NCI-H1092 (cell line): ENCODE measurements at places on chromosomes 6 and 20.

DNA sequence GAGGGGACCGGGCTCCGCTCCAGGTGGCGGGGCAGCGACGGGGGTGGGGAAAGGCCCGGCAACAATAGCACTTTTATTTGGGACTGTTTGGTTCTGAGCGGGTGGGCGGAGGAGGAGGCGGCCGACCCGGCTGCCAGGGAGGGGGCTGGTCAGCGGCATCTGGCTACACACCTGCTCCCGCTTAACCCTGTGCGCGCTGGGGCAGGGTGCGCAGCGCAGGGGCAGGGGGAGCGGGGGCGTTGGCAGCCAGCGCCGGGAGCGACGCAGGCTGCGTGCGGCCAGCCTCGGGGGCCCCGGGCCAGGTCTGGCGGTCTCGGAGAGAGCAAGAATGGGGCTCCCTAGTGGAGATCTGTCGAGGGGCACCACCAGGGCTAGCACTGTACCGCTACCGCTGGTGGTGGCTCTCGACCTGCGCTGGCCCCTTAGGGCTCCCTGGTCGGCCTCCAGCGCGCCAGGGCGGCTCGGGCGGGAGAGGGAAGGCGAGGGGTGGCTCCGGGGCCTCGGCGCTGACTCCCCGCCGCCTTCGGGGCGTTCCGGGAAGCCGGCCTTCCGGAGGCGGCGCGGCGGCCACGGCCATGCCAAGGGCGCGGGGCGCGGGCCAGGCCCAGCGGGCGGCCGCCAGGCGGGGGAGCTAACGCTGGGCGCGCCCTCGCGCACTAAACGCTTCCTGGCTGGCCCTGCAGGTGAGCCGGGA, 92.4 kb downstream of the NCR2 start:
- DNase-seq, result peak; percentile 25

DNA sequence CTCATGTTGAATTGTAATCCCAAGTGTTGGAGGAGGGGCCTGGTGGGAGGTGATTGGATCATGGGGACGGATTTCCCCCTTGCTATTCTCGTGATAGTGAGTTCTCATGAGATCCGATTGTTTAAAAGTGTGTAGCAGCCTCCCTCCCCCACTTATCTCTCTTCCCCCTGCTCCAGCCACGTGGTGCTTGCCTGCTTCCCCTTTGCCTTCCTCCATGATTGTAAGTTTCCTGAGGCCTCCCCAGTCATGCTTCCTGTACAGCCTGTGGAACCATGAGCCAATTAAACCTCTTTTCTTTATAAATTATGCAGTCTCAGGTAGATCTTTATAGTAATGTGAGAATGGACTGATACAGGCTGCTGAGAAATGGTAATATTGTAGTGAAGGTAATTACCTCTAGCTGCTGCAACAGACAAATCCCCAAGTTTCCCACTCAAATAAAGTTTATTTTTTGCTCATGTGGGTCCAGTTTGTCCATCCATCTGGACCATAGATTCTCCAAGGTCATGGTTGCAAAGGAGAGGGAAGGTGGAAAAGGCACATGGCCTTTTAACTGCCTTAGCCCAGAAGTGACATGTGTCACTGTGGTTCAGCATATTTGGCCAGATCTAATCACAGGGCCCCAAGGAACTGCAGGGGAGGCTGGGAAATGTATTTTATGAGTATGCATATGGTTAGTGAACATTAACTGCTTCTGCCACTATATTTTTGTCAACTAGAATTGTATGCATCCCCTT, 89.2 kb downstream of the TRMT11 start:
- no peak for DNase-seq

DNA sequence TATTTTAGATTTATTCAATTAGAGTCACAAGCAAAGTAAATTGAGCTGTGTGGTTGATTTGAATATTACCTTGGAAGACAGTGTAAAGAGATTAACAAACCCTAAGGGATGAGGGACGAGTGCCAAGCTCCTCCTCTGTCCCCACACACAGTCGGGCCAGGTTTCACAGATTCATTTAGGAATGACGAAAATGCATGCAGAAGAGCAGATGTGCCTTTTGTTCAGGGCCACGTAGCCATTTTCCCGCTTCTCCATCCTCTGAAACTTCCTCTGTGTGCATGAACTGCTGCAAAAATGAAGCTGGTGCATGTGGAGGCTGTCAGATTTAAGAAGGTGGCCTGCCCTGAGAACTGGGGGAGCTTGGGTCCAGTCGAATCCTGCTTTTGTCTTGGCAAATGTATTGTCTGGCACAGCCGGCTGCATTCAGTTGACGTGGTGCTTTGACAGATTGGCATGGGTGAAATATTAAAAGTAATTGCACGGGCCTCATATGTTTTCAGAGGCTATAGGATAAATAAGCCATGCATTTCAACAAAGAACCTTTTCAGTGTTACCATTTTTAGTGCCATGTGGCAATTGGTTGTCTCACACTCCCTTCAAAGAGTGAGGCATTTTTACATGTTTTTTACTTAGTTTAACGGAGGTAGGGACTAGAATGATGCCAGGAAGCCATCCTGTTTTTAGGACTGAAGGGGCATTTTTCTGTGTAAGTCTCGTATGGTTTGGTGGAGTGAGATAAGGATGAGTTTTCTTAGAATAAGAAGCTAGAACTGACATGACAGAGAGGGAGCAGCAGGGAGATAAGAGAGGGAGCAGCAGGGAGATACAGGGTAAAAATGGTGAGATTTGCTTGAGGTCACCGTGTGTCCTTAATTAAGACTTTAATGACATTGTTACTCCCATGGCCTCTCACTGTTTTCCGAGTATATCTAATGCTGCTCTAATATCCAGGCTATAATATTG, 361.1 kb downstream of the NRN1 start:
- no peak for DNase-seq

DNA sequence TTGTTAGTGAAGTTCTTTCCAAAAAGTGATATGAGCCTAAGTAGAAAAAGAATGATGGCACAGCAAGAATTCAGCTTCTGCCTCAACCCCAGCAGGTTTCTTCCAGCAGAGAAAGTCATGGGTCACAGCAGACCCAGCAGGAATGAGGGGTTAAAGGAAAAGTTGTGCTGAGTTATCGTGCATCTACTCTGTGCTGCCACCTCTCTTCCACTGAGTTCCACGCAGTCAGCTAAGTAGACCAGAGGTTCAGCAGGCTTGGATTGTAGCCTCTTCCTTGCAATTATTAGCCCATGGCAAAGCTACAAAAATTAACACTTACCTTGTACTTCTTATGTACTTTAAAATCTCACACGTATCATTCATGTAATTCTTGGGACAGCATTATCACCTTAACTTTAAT, 510.8 kb downstream of the PTPRT start:
- no peak for DNase-seq

DNA sequence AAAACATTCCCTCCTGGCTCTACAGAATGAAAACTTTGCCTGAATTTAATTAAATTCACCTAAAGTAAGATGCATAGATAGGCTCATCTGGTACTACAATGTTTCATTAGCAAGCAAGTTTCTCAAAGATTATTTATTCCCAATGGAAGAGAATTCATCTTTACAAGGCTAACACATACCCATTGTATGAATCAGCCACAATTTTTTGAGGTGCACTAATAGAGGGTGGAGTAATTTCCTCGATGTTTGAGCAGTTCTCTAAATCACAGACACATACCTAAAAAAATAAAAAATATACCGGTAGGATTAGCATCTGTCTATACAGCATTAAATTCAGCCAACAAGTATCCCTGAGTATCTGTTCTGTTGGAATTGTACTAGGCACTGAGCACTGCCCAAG, 32.7 kb downstream of the ROS1 start:
- DNase-seq, result no peak

- DNase-seq, result no peak
These were observed 171.3 kb upstream of the KCNK16 start for GRCh38 chr6:39493777-39494176.

DNA sequence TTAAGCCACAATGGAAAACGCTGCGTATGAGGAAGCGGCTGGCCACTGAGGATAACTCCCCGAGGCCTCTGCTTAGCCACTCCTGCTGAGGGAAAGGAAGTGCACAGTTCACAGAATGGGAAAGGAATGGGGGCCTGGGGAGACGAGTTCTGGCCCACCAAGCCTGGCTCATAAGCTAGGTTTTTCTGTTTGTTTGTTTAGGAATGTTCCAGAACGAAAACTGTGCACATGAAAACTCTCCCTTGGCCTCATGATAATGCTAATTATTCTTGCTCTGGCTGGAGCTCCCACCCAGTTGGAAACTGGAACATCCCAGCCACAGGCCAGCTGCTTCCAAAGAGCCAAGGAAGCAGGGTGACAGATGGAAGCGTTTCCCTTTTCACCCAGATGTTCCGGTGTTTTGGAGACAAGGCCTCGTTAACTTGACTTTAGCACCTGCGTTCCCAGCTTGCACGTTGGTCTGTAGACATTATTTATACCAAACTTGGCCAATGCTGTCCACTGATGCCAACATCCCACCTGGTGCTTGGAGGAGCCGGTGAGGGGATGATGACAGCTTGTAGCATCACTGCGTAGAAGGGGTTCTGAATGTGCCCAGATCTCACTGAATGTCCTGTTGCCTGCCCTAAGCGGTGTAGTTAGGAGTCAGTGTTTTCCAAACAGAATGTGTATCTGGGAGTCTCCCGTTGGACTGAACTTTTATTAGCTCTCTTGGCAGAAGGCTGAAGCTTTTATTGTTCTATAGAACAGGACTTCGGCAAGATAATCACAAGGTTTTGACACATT, 34.5 kb downstream of the APCDD1L start:
- no peak for DNase-seq

DNA sequence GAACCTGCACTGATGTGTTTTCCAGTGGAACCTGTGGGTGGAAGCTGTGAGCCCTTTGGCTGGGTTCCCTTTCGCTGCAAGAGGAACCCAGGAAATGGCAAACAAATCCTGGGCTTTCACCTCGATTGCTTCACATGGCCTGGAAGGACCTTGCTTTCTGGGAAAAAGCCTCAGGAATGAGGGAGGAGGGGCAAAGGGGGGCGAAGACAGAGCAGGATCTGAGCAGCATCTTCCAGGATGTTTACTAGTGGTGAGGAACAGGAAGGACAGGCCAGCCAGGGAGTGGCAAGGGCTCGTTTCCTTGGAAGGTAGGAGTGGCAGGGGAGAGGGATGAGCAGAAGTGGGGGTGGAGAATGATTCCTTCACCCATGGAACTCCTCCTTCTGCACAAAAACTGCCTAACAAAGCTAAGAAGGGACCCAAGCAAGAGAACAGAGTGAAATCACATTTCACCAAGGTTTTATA, 5.9 kb downstream of the SLC2A10 start:
- DNase-seq, result no peak

GRCh38 chr6:75673884-75674283, 72.2 kb downstream of the SENP6 start:
- DNase-seq, result no peak

DNA sequence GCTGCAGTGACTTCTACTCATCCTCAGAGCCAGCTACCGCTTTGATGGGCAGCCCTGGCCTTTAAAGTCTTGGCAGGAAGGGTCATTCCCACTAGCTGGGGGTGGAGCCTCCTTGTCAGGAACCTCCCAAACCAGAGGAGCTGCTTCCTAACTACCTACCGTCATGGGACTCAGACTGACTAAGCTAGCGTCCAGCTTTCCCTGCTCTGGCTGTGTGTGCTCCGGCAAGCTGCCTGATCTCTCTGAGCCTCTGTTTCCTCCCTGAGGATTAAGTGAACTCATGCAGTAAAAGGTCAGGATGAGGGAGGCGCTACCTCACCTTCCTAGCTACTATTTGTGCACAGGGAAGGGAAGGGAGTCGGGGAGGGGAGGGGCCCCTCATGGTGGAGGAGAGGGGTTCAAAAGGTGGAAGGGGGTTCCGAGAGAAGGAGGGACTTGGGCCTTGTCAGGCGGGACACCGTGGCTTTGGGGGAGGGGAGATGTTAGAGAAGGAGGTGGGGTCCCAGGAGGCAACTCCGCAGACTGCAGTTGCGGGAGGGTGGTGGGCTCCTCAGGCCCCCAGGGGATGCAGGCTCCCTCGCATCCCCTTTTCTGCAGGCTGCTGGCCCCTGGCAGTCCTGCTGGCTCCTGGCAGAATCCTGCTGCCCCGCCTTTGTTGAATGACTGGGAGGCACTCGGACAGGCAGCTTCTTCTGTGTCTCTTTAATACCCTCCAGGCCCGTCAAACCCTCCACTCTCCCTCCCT, 9.8 kb downstream of the DUSP15 start:
- DNase-seq, result no peak
